Keratinocyte (primary cell): ENCODE measurements at places on chromosomes 1 and 21. TPM values are rescaled to one million over a fixed set of nuclear protein-coding genes. Genes with fewer than 3 reads are reported as not detected.

- DNase-seq = no peak
Measured at GRCh38 chr1:99131546-99131945, 126.9 kb upstream of the PLPPR5 start.

GRCh38 chr1:172915271-172915670, 135.5 kb downstream of the TNFSF18 start:
- DNase-seq = no peak

DNA sequence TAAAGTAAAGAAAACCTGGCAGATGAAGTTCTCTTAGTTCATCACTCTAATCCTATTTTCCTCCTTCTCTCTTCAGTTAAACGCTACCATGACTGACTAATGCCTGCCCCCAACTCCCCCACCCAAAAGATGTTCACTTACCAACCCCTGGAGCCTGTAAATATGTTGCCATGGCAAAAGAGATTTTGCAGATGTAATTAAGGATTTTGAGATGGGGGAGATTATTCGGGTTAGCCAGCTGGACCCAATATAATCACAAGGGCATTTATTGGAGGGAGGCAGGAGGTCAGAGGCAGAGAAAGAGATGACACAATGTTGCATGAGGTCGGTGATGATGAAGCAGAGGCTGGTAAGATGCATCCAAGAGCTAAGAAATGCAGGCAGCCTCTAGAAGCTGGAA, 69.3 kb upstream of the PPP2R5A start:
- no peak for DNase-seq

DNA sequence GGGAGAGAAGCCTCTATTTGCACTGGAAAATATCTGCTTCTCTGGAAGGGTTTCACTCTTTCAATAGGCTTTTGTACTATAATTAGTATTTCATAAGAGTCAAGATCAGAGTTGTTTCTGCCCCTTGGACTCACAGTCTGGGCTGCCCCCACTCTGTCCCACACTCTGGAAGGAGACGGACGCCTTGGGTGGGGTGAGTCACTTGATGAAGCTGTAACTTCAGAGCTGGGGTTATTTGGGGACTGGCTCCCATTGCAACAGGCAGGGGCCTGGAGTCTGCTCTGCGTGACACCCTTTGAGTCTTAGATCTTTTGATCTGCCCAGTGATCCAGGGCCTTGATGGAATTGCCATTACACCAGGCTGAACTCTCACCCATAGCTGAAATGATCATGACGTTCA, 4.0 kb upstream of the KCNA10 start:
- no peak for DNase-seq

DNA sequence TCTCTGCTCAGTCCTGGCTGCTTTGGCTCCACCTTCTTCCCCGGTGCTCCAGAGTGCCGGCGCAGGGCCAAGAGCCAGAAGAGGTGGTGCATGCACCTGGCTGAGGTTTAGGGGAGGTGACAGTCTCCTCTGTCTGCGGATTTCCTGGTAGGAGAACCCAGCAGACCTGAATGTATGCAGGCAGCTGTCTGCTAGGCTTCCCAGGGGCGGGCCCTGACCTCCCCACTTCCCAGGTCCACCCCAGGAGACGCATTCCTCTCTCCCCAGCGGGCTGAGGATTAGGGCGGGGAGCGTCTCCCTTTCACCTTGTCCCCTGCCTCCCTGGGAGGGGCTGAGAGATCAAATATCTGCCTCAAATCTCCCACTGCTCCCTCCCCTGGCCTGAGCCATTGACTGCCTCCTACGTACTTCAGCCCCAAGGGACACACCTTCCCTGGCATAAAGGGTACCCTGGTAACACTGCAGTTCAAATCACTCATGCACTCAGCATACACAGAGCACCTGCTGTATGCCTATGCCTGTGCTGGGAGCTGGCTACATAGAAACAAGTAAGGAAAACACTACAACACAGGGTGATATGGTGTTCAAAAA, 27.5 kb downstream of the DMBX1 start:
- DNase-seq = no peak

Gene ATAD3C
- 0.39 to 0.72 TPM (median 0.45 TPM) in 3 replicates for polyA plus RNA-seq

Gene DLGAP3
- polyA plus RNA-seq = 0.01 to 0.14 TPM in 2 of 3 replicates, not detected in the other

GRCh38 chr1:107748531-107748930, 216.4 kb downstream of the VAV3 start:
- no peak for DNase-seq

Gene OR2L3
- polyA plus RNA-seq = not detected in 3 replicates

DNA sequence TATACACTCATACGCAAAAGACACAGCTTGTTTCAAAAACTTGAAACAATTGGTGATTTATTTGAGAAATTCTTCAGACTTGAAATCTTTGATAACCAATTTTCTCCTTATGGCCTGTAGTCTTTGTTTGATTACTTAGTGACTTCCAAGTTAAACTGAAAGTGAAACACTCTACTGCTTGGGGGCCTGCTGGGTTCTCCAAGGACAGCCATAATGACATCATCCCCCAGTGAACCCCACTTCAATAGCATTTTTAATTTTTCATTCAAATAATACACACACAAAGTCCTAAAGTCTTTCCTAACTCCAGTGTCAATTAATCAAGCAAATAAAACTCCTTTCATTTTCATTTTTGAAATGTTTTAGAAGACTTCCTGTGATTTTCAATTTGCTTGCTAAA, 59.2 kb downstream of the KRTAP19-8 start:
- no peak for DNase-seq

GRCh38 chr1:78411707-78412106, 79.1 kb upstream of the PTGFR start:
- no peak for DNase-seq

- DNase-seq = no peak
Measured at GRCh38 chr1:239218301-239218700, 168.1 kb upstream of the CHRM3 start.

DNA sequence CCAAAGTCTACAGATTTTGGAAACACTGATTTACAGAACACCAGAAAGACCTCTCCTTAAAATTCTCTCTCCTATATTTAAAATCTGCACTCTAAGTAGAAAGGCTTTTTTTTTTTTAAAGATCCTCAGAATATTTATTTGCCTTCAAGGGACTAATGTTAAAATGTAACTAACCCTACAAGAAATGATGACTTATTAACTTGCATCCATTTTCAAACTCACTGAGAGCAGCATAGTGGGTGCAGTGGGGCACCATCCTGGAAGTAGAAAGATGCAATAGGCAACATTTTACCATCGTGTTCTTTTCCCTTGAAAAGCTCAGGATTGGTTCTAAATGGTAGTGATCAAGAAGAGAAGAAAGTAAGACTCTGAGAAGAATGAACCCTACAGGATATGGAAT, 498.1 kb downstream of the NEGR1 start:
- no peak for DNase-seq

- DNase-seq = no peak
Measured at GRCh38 chr1:204242920-204243319, 29.1 kb upstream of the GOLT1A start.

DNA sequence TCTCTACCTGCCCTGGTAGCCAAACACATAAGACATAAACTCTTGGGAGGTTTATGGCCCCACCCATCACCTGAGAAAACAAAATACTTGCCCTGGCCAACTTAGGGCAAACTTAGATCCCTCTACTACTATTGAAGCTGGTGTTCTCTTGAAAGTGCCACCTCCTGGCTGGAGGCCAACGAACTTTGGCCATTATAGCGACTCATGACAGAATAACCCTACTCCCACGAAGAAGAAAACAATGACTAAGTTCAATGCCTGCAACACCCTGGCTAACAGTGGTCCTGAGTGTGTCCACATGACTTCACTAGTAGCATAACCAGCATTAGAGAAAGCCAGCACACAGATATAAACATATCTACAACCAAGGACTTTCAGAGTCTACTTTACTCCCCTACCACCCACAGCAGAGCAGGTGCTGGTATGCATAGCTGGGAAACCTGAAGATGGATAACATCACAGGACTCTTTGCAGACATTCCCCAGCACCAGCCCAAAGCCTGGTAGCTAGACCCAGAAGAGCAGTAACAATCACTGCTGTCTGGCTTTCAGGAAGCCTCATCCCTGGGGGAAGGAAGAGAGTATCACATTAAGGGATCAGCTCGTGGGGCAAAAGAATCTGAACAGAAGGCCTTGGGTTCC, 81.0 kb downstream of the SLC30A10 start:
- no peak for DNase-seq

GRCh38 chr1:208791456-208791855, 547.3 kb upstream of the PLXNA2 start:
- peak; percentile 52 for DNase-seq

Gene GPR37L1
- polyA plus RNA-seq = 0.01 TPM in 2 of 3 replicates, not detected in the other

DNA sequence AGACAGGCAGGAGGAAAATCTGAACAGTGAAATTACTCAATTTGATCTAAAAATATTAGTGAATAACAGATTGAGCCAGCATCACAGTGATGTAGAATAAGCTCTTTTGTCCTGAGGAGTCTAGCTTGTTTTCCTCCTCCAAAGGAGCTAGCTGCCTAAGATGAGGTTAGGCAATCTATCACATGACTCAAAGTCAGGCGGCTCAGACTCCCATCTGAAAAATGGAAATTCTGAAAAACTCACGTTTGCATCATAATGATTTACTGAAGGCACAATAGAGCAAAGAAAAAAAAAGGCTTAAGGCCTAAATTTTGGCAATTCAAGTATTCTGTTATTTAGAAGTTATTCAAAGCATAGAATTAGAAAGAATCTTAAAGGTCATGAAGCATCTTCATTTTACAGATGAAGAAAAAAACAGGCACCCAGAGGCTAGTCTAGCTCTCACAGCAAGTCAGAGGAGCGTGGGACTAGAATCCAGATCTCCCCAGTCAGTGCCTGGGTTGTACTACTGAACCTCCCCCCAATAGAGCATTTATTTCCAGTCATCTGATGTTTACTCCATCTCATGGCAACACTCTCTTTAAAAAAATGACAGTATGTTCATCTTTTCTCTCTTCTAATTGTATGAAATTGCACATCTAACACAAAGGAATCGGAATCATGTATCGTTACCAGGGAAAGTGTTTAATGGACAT, 62.5 kb upstream of the ATF3 start:
- no peak for DNase-seq

GRCh38 chr1:53376041-53376461, 48.2 kb upstream of the LRP8 start:
- no peak for DNase-seq

- no peak for DNase-seq
Measured at GRCh38 chr21:14551741-14552140, 5.6 kb upstream of the SAMSN1 start.
